Lung (tissue), 17 donors: ENCODE measurements at places on chromosomes 12 and 14. TPM values are rescaled to one million over a fixed set of nuclear protein-coding genes. Genes with fewer than 3 reads are reported as not detected.

Gene ESRRB
- 0.20 TPM for polyA plus RNA-seq

Gene ZNF385A
- 17.9 TPM for polyA plus RNA-seq

Gene LMNTD1
- polyA plus RNA-seq: 0.18 TPM

Gene HOXC12
- polyA plus RNA-seq: not detected

Gene CELA1
- not detected for polyA plus RNA-seq

Gene SPIC
- polyA plus RNA-seq: not detected

GRCh38 chr14:55562135-55562534, 17.9 kb upstream of the KTN1 start:
- no peaks in the 10 kb centered on the region for H3K4me1 ChIP-seq
- no peak overlapping the region for H3K27ac ChIP-seq
- H3K27me3 ChIP-seq: no peaks in the 10 kb centered on the region

GRCh38 chr14:94161058-94161457, 13.1 kb upstream of the PPP4R4 start:
- DNase-seq: no peak
- H3K27me3 ChIP-seq: peaks cover 4% of the 10 kb centered on the region
- peaks cover 14% of the 10 kb centered on the region for H3K4me1 ChIP-seq
- H3K27ac ChIP-seq: no peak overlapping the region

DNA sequence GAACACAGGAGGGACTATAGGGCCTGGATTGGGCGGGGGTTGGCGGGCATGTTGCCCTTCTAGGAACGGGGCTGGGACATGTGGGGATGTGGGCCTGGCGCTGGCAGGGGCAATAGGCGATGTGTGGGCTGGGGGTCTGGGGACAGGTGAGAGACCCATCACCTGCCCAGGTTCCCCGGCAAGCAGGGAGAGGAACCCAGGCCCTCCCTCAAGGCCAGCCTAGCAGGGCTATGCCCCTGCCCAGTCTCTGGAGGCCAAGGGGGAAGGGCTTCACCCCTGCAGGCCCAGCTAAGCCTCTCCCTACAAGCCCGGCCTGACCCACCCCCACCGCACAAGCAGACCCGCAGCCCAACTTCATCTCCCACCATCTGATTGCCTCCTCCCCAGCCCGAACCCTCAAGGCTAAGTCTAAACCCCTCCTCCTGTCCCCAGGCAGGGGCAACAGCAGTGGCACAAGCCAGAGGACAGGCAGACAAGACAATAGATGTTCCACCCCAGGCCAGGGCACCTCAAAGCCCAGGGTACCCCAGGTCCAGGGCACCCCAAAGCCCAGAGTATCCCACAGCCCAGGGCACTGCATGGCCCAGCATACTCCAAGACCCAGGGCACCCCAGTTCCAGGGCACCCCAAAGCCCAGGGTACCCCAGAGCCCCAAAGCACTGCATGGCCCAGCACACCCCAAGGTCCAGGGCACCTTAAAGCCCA, 6.5 kb downstream of the JAG2 start:
- H3K27ac ChIP-seq: no peak overlapping the region
- no peaks in the 10 kb centered on the region for H3K27me3 ChIP-seq
- H3K36me3 ChIP-seq: no peaks in the 10 kb centered on the region
- H3K4me3 ChIP-seq: no peak overlapping the region
- no peaks in the 10 kb centered on the region for H3K4me1 ChIP-seq
- DNase-seq: no peak

GRCh38 chr12:106914796-106915634, 40.7 kb upstream of the TMEM263 start:
- no peaks in the 10 kb centered on the region for H3K4me1 ChIP-seq
- no peaks in the 10 kb centered on the region for H3K36me3 ChIP-seq

DNA sequence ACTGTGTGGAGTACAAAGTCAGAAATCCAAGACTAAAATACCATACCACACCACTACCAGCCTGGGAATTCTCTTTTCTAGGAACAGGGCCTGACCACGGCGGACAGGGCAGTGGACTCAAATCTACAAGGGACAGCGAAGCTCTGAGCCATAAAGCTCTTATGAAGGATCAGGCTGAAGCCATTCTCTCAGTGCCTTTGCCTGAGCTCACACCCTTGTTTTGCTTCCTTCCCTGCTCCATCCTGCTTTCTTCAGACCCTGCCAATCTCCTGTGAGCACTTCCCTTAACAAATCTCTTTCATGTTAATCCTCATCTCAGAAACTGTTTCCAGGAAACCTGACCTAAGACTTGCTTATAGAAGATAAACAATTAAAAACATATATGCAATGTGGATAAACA, 398.5 kb downstream of the MDGA2 start:
- DNase-seq: no peak
- no peaks in the 10 kb centered on the region for H3K36me3 ChIP-seq
- no peak overlapping the region for H3K27ac ChIP-seq
- no peak overlapping the region for H3K4me3 ChIP-seq
- no peaks in the 10 kb centered on the region for H3K4me1 ChIP-seq
- no peaks in the 10 kb centered on the region for H3K27me3 ChIP-seq

DNA sequence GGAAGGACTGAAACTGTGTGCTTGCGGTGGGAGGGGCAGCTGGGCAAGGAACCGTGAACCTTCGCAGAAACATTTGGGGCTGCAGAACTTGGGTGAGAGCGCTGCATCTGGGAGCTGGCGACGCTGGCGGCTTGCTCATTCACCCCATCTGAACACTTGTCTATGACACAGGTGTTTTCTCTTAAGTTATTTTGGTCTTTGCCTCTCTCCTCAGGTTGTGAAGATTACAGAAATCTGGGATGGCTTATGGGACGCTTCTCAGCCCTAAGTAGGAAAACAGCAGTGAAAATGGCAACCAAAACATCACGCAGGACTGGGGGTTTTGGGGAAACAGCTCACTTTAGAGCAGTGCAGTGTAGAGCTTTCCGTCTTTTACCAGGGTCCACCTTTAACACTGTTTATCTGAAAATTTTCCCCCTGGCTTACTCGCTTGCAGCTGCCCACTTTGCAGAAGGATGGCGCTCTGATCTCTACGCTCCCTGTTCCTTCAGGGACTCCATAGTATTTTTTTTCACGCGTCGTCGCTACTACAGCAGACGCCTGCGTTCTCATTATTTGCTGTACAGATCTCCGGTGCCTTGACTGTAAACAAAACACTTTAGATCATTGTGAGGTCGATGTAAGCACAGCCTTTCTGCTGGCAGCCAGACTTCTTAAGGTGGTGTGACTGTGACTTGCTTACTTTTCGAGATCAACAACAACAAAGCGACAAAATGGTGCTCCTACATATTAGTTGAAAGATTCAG, 2.7 kb upstream of the CDKN1B start:
- H3K4me1 ChIP-seq: peaks cover 2% of the 10 kb centered on the region
- H3K36me3 ChIP-seq: peaks cover 7% of the 10 kb centered on the region
- peak overlapping the region; percentile 65 for H3K27ac ChIP-seq
- H3K27me3 ChIP-seq: no peaks in the 10 kb centered on the region
- peak; percentile 73 for DNase-seq
- H3K4me3 ChIP-seq: no peak overlapping the region

- peaks cover 36% of the 10 kb centered on the region for H3K4me1 ChIP-seq
- H3K4me3 ChIP-seq: no peak overlapping the region
- H3K27me3 ChIP-seq: no peaks in the 10 kb centered on the region
- peaks cover 3% of the 10 kb centered on the region for H3K36me3 ChIP-seq
- no peak overlapping the region for H3K27ac ChIP-seq
Measured at GRCh38 chr12:98868538-98868937, 223.4 kb downstream of the APAF1 start.

DNA sequence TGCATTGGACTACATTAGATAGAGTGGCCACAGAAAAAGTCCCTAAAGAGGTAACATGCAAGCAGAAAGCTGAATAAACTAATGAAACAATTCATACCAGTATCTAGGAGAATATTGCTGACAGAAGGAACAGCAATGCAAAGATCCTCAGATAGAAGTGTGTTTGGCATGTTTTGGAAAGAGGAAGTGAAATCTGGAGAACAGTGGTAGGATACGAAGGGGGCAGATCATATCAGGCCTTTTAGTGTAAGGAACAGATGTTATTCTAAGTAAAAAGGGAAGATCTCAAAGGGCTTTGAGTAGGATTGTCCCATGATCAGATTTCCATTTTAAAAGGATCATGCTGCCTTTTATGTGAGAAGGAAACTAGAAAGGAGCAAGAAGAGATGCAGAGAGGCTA, 342.9 kb downstream of the PAWR start:
- no peaks in the 10 kb centered on the region for H3K36me3 ChIP-seq
- H3K27me3 ChIP-seq: no peaks in the 10 kb centered on the region
- DNase-seq: no peak
- no peaks in the 10 kb centered on the region for H3K4me1 ChIP-seq

- no peaks in the 10 kb centered on the region for H3K36me3 ChIP-seq
- no peak overlapping the region for H3K4me3 ChIP-seq
- H3K27ac ChIP-seq: no peak overlapping the region
- DNase-seq: no peak
- no peaks in the 10 kb centered on the region for H3K4me1 ChIP-seq
Measured at GRCh38 chr14:84234281-84234680, 1295.7 kb upstream of the FLRT2 start.

DNA sequence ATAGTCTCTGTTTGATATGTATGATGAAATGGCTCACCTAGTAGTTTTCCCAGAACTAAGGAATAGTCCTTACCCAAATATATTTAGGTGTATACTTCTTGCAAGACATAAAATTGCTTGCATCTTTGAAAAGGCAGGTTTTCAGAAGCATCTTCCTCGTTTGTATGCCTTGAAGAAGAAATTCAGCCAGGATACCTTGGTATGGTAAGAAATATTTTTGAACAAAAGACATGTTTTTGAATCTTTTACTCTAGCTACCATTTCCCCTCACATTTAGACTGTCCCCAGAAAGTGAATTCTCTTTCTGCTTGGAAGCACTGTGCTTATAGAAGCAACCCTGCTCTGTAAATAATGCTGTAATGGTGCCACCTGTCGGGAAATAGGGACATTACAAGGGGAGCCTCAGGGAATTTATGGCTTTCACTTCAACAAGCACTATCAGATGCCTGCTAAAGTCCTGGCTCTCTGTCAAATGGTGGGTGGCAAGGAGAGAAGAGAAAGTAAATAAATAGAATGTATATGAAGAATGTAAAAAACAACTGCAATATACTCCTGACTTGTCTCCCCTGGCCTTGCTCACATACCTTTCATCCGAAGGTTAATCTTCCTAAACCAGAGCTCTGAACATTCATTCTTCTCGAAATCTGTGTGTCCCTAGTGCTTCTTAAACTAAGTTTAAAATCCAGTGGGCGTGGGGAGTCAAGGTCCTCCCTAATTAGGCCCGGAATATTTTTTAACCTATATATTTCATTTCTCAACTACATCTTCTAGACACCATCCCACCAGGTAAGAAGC, 6.1 kb downstream of the CCDC184 start:
- H3K36me3 ChIP-seq: no peaks in the 10 kb centered on the region
- DNase-seq: peak; percentile 86
- H3K4me3 ChIP-seq: no peak overlapping the region
- no peaks in the 10 kb centered on the region for H3K27me3 ChIP-seq
- H3K4me1 ChIP-seq: no peaks in the 10 kb centered on the region
- no peak overlapping the region for H3K27ac ChIP-seq
